ENCODE measurements at places on chromosomes 3 and 15. TPM values are rescaled to one million over a fixed set of nuclear protein-coding genes. Genes with fewer than 3 reads are reported as not detected.
A peak's percentile ranks its signal among the peaks of the same experiment; 100 is the strongest.

The PLA2G4E gene
- total RNA-seq, result not detected

DNA sequence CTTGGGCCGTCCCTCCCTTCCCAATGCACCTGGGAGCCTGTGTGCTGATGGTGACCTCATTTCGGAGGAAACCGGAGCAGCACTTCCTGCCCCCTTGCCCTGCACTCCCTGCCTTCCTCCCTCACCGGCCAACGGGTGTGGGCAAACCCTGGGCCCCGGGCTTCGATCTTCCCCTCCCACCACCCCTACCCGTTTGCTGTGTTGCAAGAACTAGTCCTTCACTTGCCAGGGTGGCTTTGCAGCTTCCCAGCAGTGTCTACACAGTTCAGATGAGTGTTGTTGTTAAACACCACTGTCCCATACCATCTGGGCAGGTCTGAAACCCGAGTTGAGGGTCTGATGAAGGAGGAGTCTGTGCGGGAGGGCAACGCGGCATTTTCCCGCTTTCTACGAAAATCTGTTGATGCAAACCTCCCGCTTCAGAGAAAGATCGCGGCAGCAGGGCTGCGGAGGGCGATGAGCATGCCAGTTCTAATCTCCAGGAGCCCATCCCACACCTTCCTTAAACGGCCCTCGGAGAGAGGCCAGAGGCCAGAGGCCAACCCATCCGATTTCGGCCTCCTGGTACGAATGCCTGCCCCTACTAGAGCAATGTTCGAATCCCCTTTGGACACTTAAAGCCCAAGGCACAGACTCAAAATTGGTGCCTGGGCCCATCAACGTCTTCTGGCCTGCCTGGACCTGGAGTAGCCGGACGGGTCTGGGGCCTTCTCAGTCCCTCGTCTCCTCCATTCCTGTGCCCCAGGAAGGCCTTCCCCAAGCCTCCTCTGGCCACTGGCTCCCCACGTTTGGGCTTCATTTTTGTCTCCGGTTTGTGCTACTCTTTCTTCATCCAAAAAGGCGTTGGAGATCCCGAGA lies 35.7 kb upstream of the POLG start:
- H3K36me3 ChIP-seq, result no peaks in the 10 kb centered on the region
- no peak overlapping the region for H3K27ac ChIP-seq
- DNase-seq, result no peak
- peaks cover 21% of the 10 kb centered on the region for H3K27me3 ChIP-seq
- no peaks in the 10 kb centered on the region for H3K4me1 ChIP-seq

DNA sequence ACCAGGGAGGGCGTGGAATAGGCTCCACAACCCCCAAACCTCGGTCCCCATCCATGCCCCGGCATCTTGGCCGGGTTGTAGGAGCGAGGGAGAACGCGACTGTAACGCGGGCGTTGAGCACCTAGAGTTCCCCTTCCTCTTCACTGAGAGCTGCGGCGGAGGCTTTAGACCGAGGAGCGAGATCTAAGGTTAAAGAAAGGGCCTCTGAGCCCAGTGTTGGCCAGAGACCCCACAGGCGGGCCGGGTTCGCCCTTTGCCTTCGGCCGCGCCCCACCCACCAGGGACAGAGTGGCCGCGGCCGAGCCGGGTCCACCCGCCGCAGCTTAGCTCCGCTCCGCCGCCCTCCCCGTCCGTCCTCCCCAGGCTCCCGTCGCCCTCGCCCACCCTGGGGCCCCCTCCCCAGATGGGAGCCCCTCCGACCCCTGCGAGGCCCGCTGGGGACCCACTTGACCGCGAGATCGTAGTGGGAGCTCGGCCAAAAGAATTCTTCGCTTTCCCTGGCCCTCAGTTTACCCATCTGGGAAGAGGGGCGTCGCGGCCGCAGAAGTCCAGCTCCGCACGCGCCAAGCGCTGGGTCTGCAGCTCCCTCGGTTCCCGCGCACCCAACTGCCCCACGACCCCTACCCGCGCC lies 425 bp downstream of the ANPEP start:
- H3K4me3 ChIP-seq, result peak overlapping the region; percentile 68
- H3K27ac ChIP-seq, result peak overlapping the region; percentile 90
- no peak for DNase-seq
- no peaks in the 10 kb centered on the region for H3K36me3 ChIP-seq

GRCh38 chr15:32882955-32883354 lies 165.2 kb downstream of the GREM1 start:
- H3K36me3 ChIP-seq, result no peaks in the 10 kb centered on the region
- no peaks in the 10 kb centered on the region for H3K4me1 ChIP-seq
- no peak overlapping the region for H3K27ac ChIP-seq
- H3K4me3 ChIP-seq, result no peak overlapping the region
